ENCODE measurements at places on chromosomes 11 and 22.

DNA sequence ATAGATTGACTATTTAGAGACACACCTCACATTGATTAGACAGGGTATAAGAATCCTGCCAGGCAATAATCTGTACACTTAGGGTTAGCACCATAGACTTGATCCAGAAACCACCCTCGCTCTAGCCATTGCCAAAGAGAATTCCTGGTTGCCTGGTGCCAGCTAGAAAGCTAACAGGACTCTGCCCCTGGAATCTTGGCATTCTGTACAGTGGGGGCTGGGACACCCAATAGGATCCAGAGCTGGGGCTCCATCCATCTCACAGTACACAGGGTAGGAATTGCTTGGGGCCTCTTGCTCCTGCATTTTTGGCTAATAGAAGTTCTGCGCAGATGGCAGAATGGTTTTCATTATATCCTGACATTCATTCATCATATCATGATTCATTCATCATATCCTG is 3.0 kb upstream of the APLNR start:
- DNase-seq, result no peak

- no peak for DNase-seq
These were observed 15.4 kb upstream of the ST14 start for GRCh38 chr11:130144141-130144540.

DNA sequence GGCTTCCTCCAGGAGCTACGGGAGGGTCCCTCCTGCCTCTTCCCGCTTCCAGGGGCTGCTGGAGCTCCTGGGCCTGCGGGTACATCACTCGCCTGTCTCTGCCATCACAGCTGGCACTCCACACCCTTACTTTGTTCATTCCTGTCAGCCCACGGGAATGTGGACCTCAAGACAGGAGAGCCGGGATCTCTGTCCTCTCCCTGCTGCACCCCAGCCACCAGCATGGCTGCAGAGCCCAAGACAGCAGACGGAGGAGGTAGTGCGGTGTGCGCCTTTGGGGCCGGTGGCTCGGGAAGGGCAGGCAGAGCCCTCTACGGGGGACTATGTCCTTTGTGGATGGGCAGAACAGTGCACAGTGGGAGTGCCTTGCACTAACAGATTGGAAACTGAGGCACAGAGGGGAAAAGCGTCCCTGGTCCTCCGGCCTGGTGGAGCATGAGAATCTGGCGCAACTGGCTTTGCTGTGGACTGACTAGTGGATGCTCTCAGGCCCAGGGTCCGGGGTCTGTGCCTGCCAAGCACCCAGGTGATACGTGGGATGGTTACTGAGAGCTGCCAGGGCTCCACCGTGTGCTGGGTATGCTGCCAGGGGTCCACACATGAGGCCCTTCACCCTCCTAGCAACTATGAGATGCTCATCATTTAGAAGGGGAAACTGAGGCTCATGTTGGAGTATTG is 47.3 kb downstream of the IGF2 start:
- no peak for DNase-seq

DNA sequence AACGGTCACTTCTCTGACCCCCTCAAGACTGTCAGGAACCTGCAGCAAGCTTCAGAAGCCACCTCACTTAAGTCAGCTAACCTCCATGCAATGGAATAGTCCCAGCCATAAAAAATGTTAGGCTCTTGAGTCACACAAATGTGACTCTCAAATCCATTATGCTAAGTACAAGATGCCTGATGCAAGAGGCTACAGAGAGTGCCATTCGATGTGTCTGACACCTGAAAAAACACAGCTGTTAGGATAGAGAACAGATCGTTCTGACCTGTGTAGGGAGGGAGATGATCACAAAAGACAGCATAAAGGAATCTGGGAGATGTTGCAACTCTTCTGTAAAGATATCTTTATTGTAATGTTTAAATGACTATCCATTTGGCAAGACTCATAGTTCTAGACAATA is 712.4 kb downstream of the TBC1D22A start:
- DNase-seq, result no peak

DNA sequence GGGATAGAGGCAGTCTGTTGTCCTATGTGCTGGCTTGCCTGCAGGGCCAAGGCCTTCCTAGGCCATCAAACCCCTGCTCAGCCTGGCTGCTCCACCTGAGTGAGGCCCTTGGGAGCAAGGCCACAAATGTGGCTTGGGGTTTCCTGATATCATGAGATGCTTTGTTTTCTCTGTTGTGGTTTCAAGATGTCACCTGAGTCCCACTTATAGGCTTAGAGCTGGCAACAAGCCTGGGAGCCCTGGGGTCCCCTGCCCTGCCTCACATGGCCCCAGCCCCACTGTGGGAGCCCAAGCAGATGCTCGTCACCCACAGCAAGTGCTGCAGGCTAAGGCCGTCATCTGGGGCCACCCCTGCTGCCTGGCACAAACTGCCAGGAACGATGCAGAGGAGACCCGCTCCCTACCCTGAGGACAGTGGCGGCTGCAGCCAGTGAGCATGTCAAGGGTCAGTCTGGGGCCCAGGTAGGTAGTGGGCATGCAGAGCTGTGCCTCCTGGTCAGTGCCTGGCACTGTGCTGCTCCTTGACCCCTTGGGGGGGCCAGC is 75.4 kb upstream of the KCNQ1OT1 start:
- DNase-seq, result no peak

DNA sequence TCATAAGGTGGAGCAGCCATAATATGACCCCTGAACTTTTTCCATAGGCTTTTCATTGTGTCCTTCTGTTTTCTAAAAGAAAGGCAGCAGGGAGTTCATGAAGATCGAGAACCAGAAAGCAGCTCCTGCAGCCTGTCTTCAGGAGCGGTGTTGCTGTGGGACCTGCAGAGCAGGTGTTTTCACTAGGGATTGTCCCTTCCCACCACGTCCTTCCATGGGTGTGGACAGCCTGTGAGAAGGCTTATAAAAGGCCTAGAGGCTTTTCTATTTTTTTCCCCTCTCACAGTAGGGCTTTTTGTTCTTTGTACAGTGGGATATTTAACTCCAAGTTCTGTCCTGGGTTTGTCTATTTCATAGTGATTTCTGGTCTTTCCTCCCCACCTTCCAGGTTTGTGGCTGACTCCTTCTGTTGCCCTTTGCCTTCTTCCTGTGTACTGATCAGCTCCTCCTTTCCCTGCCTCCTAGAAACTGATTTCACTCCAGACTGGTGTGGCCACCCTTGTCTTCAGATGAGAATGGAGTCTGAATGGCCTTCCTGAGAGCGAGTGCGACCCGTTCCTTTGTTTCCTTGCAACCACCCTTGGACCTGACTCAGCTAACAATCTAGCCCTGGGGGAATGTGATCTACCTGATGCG is 10.1 kb downstream of the MRPL16 start:
- no peak for DNase-seq

GRCh38 chr11:131302836-131303235 is 67.6 kb upstream of the NTM start:
- DNase-seq, result no peak

Data from stimulated activated CD8-positive, alpha-beta memory T cell treated with anti-CD3 and anti-CD28 coated beads, Interleukin-4, amount 100 ng/mL, for 1 hour (primary cell).